ENCODE measurements at places on chromosomes 11 and 22.

- DNase-seq, result no peak
Measured at GRCh38 chr11:34624069-34624468, 3.2 kb downstream of the EHF start.

DNA sequence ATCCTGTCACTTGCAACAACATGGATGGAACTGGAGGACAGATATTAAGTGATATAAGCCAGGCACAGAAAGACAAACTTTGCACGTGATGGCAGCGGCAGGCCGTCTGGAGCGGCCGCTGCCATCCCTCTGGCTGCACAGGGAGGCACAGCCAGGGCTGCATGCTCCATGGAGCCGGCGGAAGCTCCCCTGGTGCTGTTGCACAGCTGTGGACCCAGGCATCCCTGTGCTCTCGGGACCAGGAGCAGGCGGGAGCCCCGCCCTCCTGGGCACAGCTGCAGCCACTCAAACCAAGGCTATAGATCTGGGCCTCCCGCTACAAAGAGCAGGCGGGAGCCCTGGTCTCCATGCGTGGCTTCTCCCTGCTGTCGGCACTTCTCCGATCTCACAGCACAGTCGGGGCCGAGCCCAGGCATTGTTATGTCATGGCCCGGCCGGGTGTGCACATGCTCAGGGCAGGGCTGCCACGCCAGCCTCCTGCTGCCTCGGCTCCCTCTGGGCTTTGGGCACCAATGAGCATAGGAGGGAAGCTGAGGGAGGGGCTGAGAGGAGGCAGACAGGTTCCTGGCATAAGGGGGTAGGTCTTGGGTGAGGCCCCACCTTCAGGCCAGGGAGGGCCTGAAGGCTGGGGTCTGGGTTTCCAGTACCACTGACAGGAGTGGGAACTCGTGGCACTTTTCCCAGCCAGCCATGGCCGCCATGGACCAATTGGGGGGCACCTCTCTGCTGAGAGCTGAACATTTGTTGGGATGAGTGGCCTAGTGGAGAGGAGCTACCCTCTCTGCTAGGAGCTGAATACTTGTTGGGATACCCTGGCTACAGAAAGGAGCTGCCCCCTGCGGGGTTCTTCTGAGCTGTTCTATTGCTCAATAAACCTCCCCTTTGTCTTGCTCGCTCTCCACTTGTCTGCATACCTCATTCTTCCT is 16.7 kb downstream of the RRP8 start:
- no peak for DNase-seq

DNA sequence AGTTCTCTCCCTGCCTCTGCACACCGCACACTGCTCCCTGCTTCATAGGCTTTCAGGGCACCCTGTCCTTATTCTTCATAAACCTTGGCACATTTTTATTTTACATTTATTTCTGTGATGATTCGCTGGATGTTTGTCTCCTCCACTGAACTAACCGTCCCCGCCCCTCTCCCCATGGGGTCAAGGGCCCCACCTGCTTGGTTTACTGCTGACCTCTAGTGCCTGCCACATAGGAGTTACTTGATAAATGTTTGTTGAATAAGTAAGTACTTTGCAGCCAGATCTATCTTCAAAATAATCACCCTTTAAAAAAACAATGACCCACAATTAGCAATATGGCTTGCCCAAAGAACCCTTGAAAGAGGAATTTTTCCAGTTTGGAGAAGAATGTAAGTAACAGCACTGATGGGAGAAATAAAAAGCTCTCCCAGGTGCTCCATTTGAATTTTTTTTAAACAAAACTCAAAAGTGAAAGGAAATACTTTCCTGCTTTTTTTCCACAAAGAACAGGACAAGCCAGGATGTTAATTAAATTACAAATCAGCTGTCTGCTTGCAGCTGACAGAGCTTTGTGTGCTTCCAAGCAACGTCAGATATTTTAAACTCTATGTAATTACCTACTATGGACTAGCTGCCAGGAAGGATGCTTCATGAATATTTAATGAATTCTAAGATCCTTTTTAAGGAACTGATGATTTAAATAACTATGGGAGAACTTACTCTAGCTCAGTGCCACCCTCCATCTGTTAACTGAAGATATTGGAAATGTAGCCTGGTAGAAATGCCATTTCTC is 1083.6 kb downstream of the DLG2 start:
- no peak for DNase-seq

- DNase-seq, result no peak
Measured at GRCh38 chr22:24420072-24420976, 7.1 kb upstream of the ADORA2A start.

GRCh38 chr11:90803366-90803765 is 580.5 kb upstream of the CHORDC1 start:
- DNase-seq, result no peak

- no peak for DNase-seq
Measured at GRCh38 chr11:12152321-12152720, 41.9 kb downstream of the MICAL2 start.

DNA sequence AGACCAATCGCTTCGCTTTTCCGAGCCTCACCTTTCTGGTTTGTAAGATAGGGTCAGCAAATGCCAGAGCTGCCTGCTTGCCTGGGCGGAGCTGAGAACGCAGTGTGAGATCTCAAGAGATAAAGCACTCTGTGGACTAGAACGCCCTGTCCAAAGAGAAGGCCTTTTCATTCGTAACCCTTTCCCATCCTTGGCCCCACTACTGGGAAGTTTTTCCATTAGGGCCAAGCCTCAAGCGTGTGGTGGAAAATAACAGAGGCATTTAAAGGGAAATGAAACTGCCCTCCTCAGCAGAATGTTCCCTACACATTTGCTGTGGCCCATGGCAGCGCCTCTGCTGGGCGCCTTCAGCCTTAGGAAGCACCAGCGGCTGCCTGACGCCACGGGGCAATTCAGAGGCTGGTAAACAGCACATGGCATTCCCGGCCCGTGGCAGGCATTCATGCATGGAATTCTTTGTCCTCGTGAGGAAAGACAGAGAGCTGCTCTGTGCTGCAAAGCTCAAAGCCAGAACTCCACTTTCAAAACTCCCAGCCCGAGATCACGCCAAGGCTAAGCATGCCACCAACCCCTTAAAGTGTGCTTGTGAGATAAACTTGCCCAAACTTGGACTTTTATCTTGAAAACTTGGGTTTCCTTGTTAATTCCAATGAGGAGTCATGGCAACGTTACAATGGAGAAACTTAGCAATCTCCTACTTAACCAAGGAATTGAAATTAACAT is 38.1 kb downstream of the AHNAK start:
- peak; percentile 85 for DNase-seq

GRCh38 chr11:78213526-78214330 is 25.0 kb downstream of the USP35 start:
- DNase-seq, result no peak

DNA sequence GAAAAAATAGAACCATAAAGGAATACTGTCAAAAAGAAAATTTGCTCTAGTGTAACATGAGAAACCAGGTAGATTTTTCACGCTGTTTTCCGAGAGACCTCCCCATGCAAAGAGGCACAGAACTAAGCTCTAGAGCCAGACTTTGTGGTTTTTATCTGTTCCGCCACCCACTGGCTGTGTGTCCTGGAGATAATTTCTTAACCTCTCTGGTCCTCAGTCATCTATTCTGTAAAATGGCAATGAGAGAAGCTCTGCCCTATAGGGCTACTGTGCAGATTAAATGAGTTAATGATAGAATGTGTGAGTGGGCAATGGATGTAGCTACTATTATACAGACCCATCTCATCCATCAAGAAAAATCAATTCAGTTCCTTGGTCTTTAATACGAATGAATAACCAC is 9.4 kb upstream of the SIGIRR start:
- DNase-seq, result no peak

DNA sequence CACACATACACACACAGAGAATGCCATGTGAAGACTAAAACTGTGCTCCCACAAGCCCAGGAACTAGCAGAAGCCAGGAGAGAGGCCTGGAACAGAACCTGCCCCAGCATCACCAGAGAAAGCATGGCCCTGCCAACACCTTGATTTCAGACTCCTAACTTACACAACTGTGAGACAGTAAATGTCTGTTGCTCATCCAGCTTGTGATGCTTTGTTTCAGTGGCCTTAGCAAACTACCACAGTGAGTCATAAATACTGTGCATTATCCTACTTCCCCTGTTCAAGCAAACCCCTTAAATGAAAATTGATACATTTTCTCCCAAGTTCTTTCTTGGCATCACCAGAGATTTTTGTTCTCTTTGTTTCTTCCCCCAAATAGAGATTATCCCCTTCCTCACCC is 1539.4 kb upstream of the TENM4 start:
- DNase-seq, result peak; percentile 27

DNA sequence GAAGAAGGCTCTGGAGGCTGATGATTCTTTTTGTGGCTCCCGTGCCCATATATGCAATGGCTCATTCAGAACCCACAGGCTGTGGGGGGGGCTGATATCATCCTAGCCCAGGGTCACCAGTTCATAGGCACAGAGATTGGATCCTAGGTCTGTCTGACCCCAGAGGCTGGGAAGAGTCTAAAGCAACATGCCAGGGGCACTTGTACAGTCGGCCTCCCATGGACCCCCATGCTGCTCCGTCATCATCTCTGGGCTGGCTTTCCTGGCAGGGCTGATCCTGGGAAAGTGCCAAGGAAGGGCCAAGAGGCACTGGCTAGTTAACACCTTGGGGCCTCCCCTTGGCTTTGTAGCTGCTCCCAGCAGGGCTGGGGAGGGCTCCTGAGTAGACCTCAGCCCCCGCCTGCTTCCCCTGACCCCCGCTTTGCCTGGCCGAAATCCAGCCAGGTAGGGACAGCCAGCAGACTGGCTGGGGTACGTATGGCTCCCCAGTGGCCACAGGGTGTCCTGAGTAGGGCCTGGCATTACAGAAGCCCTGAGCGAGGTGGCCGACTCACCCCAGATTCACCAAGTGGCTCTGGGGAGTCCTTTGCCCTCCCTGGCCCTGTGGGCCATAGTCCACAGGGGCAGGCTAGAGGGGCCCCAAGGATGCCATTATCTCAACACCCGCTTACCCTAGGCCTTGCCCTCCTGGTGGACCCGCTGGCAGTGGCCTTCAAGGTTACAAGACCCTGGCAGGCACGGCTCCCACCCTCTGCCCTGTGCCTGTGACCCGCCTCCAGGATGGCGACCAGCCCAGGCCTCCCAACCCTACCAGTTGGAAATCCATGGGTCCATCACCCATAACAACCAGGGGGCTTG is 22.5 kb downstream of the FADS3 start:
- no peak for DNase-seq

DNA sequence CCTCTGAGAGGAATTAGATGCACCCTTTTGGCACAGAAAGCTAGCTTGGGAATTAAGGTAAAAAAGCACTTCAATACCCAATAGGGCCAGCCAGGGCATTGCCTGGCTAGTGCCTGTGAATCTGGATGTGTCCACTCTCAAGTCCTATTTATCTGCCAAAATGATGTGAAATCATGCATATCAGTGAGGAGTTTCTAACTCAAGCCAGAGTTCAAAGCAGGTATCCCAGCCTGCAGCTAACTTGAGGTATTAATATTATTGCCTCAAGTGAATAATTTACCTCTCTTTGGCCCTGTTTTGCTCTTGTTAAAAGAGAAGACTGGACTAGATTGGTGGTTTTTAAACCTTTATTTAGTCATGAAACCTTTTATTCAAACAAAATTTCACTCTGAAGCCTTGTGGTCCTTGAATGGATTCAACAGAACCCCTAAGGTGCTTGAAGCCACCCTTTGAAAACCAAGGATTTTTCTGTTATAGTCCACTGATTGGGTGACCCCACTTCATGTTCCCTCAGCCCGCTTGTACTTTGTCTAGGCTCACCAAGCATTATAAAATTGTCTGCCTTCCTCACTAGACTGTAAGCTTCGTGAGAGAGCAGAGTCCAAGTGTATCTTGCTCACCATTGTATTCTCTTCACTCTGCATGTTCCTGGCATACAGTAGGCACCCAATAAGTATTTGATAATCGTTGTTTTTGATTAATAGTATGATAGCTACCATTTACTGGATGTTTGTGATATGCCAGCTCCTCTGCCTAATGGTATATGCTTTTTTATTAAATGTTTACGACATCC is 4.5 kb downstream of the RNF121 start:
- DNase-seq, result no peak

- peak; percentile 92 for DNase-seq
Measured at GRCh38 chr22:49760280-49760629, 67.4 kb downstream of the BRD1 start.

- no peak for DNase-seq
Measured at GRCh38 chr11:77191823-77192495, 63.9 kb downstream of the MYO7A start.

GRCh38 chr11:10487002-10487647 is 32.1 kb downstream of the AMPD3 start:
- no peak for DNase-seq

DNA sequence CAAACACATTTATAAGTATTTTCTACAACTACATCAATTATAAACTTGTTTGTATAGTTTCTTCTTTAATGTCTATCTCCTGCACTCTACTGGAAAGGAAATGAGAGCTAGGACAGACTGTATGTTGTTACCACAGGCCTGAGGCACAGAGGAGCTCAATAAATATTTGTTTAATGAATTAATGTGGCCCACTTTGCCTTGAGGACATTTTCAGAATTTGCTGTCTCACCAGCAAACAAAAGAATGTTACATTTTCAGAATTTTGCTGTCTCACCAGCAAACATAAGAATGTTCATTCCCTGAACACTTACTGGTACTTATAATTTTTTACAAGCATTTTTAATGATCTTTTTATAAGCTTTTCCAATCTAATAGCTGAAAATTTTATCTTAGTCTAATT is 41.9 kb upstream of the WNT7B start:
- no peak for DNase-seq

GRCh38 chr22:24145446-24146193 is 35.7 kb upstream of the SUSD2 start:
- DNase-seq, result no peak

- DNase-seq, result peak; percentile 59
Measured at GRCh38 chr11:117953024-117953671, 23.9 kb upstream of the TMPRSS13 start.

- no peak for DNase-seq
Measured at GRCh38 chr11:97965849-97966646, 1054.7 kb upstream of the CNTN5 start.

DNA sequence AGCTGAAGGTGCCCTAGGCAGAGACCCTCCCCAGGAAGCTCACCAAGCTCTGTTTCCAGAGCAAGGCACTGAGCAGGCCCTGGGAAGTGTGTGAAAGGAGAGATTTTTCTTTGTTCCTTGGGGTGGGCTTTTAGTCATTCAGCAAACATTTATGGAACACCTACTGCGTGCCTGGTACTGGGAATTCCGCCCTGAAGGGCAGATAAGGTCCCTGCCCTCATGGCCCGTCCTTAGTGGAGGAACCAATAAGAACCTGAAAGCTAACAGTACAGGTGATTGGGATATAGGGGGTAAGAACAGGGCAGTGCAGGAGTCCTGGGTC is 3.9 kb downstream of the TMEM134 start:
- DNase-seq, result no peak
